ENCODE measurements at places on chromosomes 16 and 17.

GRCh38 chr17:1641065-1641403 is 4.5 kb downstream of the SCARF1 start:
- DNase-seq, result no peak

- no peak for DNase-seq
Observed at GRCh38 chr17:78641243-78641642, 64.0 kb upstream of the DNAH17 start.

- no peak for DNase-seq
Observed at GRCh38 chr17:4958102-4958501, 7.2 kb downstream of the ENO3 start.

- no peak for DNase-seq
Observed at GRCh38 chr17:6471531-6472465, 27.5 kb downstream of the PIMREG start.

DNA sequence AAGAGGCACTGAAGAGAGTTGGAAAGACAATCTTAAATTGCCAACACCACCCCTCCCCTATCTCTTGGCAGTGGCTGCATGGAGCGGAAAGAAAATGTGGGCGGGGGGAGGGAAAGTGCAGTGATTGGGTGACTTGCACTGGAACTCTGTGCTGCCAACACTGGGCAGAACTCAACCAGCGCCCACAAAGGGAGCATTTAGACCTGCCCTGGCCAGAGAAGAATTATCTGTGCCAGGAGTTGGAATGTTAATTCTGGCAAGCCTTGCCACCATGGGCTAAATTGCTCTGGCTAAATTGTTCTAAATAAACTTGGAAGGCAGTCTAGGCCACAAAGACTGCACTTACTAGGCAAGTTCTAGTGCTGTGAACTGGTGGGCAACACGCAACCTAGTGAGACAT is 6.5 kb upstream of the CCL13 start:
- no peak for DNase-seq

GRCh38 chr16:29231244-29231643 is 175.3 kb downstream of the NPIPB11 start:
- no peak for DNase-seq

DNA sequence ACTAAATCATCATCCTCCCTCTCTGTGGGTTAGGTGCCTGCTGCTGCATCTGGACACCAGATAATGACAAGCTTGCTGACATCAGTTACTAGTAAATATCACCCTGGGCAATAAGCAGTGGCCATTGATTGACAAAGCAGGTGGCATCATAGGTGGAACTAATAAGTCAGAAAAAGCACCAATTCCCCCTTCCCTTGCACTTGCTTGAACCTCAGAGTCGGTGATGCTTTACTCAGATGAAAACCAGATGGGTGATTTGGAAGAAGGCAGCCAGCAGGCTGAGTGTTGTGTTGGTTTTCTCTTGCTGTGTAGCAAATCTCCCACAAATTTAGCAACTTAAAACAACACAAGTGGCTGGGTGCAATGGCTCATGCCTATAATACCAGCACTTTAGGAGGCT is 146.9 kb upstream of the NOL11 start:
- DNase-seq, result no peak

- no peak for DNase-seq
Observed at GRCh38 chr17:65297384-65297783, 160.2 kb downstream of the RGS9 start.

GRCh38 chr17:28282596-28282995 is 36.4 kb upstream of the TMEM97 start:
- DNase-seq, result no peak

DNA sequence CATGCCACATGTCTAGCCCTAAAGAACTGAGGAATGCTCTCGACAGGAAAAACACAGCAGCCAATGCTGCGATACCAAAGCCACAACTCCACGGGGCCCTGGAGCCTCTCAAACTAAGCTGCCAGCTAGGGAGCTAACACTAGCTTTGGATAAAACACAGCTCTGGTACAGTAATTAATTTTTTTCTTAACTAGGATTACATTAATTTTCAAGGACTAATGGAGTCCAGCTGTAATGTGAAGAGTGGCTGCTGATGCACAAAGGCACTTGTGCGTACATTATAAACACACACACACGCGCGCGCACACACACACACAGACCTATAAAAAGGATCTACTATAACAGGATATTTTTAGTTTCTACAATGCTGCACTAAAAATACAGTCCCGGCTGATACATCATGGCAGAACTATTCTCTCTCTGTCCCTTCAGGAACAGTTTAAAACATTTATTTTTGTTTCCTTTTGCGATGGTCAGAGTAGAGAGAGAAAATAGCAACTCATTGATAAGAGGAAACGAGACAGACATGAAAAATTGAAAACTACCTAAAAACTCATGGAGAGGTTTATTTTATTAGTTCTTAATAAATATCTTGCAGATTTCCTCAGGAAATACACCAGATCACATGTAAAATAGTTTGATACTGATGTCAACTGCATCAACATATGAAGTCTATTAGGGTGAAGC is 88.5 kb downstream of the SMG6 start:
- no peak for DNase-seq

Data from GF-D8 (cell line).